Activated T-cell treated with anti-CD3 and anti-CD28 coated beads for 1 hour (primary cell): ENCODE measurements at places on chromosomes 6 and 20.

- DNase-seq = no peak
These were observed 493 bp upstream of the SGK1 start for GRCh38 chr6:134318236-134318973.

- DNase-seq = no peak
These were observed 250.8 kb downstream of the DLL1 start for GRCh38 chr6:170040115-170040500.

GRCh38 chr6:128379577-128379976, 140.8 kb downstream of the PTPRK start:
- DNase-seq = no peak

DNA sequence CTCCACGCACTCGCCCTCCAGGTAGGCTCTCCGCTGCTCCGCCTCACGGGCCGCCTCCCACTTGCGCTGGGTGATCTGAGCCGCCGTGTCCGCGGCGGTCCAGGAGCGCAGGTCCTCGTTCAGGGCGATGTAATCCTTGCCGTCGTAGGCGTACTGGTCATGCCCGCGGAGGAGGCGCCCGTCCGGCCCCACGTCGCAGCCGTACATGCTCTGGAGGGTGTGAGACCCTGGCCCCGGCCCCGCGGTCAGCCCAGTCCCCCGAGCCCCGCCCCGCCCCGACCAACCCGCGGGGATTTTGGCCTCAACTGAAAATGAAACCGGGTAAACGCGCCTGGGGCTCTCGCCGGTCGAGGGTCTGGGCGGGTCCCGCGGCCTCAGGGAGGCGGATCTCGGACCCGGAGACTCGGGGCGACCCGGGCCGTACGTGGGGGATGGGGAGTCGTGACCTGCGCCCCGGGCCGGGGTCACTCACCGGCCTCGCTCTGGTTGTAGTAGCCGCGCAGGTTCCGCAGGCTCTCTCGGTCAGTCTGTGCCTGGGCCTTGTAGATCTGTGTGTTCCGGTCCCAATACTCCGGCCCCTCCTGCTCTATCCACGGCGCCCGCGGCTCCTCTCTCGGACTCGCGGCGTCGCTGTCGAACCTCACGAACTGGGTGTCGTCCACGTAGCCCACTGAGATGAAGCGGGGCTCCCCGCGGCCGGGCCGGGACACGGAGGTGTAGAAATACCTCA, 598 bp downstream of the HLA-B start:
- no peak for DNase-seq

- no peak for DNase-seq
These were observed 68.0 kb downstream of the OTOR start for GRCh38 chr20:16816192-16816591.
